ENCODE measurements at places on chromosomes 2 and 18.

- no peak for DNase-seq
Observed at GRCh38 chr2:208320686-208321085, 54.6 kb downstream of the PIKFYVE start.

- no peak for DNase-seq
Observed at GRCh38 chr2:39386064-39386463, 51.0 kb downstream of the MAP4K3 start.

GRCh38 chr2:190722835-190723234, 74.0 kb downstream of the NAB1 start:
- DNase-seq = no peak

- no peak for DNase-seq
Observed at GRCh38 chr18:55097456-55098170, 138.4 kb upstream of the CCDC68 start.

GRCh38 chr2:197249381-197250083, 61.0 kb downstream of the ANKRD44 start:
- no peak for DNase-seq

- no peak for DNase-seq
Observed at GRCh38 chr2:173171924-173172643, 96.4 kb downstream of the MAP3K20 start.

- DNase-seq = no peak
Observed at GRCh38 chr2:32330136-32330535, 26.7 kb upstream of the BIRC6 start.

DNA sequence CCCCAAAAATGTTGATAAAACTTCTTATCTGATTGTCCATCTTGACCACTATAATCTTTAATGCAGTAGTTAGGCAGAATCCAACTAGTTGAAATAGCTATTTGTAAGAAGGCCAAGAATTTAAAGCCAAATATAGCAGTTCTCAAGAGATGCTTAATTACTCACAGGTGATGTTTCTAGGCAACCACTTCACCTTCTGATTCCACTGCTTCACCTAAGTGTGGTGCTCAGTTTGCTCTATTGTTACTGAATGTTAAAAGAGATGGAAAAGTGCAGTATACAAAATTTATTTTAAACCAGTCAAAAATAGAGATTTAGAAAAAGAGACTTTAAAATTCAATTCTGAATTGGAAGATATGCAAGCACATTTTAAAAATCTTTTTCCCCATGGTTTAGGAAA, 539.4 kb downstream of the ZNF804A start:
- no peak for DNase-seq

GRCh38 chr2:177635696-177636095, 243.1 kb downstream of the AGPS start:
- no peak for DNase-seq

DNA sequence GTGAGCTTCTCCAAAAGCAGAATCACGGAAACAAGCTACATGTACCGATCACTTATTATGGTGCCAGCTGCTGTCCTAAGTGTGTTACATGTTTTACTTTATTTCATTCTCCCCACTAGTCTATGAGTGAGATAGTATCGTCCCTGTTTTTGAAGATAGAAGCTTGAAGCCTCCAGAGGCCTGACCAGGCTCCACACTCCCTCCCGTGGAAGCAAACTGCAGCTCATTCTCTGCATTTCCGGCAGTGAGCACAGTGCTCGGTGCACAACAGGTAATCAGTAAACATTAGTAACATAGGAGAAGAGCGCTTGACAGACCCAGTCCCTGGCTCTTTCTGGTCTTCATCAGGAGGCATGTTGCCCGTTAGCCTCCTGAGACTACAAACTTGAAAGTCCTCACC, 72.9 kb downstream of the ZBTB7C start:
- DNase-seq = no peak

DNA sequence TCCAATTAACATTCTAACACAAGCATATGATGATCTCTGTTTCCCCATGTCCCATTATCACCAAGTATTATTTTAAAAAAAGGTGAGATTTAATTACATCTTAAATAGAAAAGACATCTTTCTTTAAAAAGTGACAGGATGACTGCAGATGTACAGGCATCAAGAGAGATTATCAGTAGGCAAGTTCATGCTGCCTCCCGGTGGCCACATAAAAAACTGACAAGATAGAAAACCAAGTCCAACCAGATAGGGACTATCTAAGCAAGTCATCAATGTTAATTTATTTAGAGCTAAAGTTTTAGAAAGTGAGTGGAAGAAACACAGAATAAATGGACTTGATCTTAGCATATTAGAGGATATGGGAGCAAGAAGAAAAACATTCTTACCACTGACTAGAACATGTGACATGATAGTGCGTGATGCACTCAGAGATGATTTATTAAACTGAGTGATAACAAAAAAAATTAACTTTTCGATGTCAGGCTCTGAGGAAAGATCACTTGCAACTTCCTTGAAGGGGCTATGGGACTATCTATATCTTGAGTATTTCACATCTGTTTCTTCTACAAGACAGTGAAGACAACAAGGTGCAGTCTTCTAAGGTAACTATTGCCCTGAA, 5.4 kb upstream of the TDRD15 start:
- DNase-seq = no peak

DNA sequence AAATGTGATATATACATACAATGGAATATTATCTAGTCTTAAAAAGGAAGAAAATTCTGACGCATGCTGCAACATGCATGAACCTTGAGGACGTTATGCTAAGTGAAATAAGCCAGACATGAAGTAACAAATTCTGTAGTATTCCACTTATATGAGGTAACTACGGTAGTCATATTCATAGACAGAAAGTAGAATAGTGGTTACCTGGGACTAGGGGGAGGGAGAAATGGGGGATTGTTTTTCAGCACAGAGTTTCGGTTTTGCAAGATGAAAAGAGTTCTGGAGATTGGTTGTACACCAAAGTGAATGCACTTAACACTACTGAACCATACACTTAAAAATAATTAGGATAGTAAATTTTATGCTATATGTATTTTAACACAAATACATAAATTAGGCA, 215.9 kb upstream of the FBXO11 start:
- no peak for DNase-seq

DNA sequence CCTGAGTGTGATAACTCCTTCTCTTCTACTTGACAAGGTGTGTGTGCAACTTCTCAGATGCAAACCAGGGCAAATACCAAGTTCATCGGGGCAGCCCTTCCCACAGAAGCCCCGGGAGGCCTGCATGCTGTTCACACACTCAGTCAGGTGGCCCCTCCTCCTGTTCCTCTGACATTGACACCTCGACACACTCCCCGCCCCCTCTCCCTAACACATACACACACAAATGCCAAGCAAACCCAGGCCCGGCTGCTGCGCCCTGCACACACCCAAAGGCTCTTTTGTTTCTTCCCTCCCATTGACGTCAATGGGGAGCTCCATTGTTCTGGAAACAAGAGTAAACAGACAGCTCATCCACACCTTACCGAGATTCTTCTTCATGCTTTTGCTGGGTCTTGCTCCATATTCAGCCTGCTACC, 1.7 kb upstream of the PER2 start:
- no peak for DNase-seq

- DNase-seq = no peak
Observed at GRCh38 chr2:60548845-60549237, 4.6 kb downstream of the BCL11A start.

DNA sequence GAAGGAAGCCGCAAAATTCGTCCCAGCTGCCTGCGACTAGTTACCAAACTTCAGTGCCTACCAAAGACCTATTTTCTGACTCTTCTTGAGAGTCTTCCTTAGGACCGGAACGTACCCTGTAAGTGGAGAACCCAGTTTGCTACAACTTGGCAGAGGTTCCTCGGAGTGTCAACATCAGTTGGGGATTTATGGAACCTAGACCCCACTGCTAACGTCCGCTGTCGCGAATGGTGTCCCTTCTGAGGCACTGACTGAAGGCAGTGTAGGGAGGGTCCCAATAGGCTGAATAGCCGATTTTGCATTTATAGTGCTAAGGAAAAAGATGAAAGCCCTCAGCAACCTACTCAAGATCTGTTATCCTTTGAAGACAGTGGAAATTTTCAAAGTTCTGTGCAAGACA, 568 bp upstream of the STK17B start:
- DNase-seq = no peak

- DNase-seq = no peak
Observed at GRCh38 chr2:25098056-25098455, 56.2 kb downstream of the EFR3B start.

- DNase-seq = peak; percentile 65
Observed at GRCh38 chr2:105789745-105790460, 45.2 kb downstream of the NCK2 start.

- DNase-seq = no peak
Observed at GRCh38 chr2:70509565-70509964, 44.1 kb downstream of the TGFA start.

DNA sequence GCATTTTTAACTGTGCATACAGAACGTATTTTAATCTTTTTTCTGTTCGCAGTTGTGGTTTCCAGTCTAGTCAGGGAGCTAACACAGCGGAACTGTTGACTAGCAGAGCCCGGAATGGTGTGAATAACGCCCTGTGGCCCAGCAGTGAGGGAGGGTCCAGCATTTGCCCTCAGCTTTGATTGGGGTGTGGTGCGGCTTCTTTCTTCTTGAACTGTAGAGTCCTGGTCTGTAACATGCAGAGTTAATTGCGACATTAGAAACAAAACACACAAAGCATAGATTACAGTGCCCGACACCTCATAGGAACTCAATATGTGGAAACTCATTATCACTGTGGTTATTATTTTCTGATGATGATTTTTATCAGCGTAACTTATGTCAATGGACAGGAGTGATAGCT, 253.6 kb downstream of the SOX11 start:
- no peak for DNase-seq

GRCh38 chr18:50836521-50836957, 16.7 kb upstream of the MRO start:
- no peak for DNase-seq

DNA sequence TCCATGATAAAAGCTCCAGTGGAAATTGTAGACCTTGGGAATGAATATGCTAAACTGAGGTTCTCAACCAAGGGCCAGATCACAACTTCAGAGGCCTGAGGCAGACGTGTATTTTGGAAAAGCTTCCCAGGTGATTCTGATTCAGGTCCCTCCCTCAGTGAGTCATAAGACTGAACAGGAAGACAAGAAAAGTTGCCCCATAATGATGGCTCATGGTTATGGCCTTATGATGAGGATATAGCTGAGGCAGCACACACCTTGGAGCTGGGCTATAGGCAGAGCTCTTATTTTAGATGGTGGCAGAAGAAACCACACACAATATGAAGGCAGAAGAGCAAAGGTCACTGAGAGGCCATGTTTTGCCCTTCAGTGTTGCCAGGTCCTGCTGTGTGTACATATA, 9.6 kb downstream of the ANTXR1 start:
- no peak for DNase-seq

DNA sequence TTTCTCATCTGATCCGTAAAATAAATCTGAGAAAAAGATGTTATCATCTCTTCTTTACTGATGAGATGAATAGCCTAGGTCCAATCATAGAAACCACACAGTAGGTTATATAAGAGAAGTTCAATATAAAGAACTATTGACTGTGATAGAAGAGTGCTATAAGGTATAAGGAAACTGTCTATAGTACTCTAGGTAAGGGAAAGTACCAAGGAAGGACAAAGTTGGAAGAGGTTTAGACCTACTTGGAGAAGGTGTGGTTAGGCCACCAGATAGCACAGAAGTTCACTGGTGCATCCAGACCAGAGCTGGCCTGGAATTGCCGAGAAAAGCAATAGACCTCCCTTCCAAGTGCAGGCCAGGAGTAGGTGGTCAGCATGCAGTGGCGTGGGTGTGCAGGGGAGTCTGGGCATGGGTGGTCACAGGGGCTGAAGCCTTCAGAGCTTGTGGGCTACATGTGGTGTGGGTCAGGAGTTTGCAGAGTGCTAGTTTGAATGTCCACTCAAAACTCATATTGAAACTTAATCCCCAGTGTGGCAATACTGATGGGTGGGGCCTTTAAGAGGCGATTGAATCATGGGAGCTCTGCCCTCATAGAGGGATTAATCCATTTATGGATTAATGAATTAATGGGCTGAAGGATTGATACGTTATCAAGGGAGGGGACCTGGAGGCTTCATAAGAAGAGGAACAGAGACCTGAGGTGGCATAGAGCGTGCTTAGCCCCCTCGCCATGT, 86.3 kb downstream of the ALPK2 start:
- no peak for DNase-seq

DNA sequence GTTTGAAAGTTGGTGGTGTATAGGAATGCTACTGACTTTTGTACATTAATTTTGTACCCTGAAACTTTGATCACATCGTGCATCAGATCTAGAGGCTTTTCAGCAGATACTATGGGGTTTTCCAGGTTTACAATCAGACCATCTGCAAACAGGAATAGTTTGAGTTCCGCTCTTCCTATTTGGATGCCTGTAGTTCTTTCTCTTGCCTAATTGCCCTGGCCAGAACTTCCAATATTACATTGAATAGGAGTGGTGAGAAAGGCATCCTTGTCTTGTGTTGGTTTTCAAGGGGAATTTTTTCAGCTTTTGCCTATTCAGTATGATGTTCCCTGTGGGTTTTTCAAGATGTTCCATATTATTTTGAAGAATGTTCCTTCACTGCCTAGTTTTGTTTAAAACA, 633.5 kb downstream of the KCNJ3 start:
- no peak for DNase-seq

GRCh38 chr18:3044931-3045698, 32.2 kb upstream of the LPIN2 start:
- DNase-seq = no peak

DNA sequence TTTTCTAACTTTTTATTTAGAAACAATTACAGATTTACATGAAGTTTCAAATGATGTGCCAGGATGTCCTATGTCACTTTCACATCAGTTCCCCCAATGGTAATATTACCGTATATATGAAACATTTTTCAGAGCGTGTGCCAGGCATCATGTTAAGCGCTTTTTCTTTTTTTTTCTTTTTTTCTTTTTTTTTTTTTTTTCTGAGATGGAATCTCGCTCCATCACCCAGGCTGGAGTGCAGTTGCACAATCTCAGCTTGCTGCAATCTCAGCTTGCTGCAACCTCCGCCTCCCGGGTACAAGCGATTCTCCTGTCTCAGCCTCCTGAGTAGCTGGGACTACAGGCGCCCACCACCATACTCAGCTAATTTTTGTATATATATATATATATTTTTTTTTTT, 5.6 kb upstream of the PPP4R1 start:
- DNase-seq = no peak

GRCh38 chr2:239920693-239921365, 104.3 kb downstream of the NDUFA10 start:
- no peak for DNase-seq

- DNase-seq = no peak
Observed at GRCh38 chr2:169641464-169641863, 52.7 kb downstream of the CFAP210 start.

GRCh38 chr2:59233448-59233847, 992.3 kb upstream of the FANCL start:
- no peak for DNase-seq

GRCh38 chr18:784470-785172, 27.4 kb downstream of the YES1 start:
- no peak for DNase-seq

DNA sequence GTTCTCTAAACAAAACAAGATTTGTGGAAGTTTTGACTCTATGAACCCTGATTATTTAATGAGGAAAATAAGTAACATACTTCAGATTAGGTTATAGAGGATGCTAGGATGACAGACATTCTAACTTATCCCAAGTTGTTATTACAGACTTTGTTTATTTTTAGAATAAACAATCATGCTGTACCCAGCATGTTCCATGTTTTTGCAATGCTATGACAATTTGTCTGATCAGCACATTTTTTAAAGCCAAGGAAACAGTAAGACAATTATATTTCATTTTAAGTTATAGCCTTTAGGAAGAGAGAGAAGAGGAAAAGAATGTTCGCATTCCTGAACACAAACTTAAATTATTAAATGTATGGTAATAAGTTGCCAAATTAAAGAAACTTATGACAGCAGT, 119.8 kb downstream of the KYNU start:
- no peak for DNase-seq

Measured in T-helper 22 cell (primary cell).